ENCODE measurements at places on chromosomes 5 and 9.

- DNase-seq: no peak
Observed at GRCh38 chr9:21853414-21853813, 51.0 kb downstream of the MTAP start.

- no peak for DNase-seq
Observed at GRCh38 chr5:20088361-20088760, 100.4 kb upstream of the CDH18 start.

DNA sequence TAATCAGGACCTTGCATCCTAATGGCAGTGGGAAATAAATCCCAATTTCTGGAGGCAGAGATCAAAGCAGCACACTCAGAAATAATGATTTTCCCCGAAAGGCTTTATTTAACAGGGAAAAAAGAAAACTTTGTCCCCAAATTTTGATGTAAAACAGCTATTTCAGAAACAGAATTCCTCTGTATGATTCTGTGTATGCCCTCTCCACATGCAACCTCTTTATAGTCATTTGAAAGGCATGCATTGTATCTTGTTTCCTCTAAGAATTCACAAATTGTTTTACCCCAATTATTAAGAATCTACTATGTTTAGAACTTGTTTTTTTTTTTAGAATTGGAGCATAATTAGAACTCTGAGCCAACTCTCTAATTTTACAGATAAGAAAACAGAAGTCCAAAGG lies 2.7 kb upstream of the PTAR1 start:
- no peak for DNase-seq

- no peak for DNase-seq
Observed at GRCh38 chr5:53350368-53350767, 130.1 kb upstream of the FST start.

GRCh38 chr9:7206221-7206758 lies 448.5 kb downstream of the KDM4C start:
- DNase-seq: no peak

DNA sequence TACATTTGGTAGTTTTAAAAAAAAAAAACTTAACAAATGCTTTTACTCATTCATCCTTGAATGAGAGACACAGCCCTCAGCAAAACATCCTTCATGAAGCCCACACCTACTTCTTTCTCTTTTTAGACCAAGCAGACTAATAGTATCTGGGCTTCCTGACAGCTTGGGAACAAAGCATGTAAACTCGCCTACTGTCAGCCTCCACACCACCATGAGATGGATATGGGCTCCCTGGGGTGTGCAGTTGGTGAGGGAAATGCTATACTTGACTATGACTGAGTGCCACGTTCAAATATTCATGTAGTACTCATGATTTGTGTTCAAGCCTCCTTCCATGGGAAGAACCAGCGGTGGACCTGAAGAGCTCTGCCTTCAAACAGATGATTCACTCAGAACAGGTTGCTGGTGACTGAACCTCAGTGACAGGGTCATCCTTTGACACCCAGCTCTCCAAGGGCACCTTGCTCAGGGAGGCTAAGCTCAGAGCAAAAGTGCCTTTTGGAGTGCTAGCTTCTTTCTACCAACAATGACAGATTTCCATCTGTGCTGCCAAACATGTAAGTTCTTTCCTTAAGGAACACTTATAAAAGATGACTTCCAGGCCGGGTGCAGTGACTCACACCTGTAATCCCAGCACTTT lies 36.8 kb downstream of the SLC22A5 start:
- DNase-seq: no peak

- no peak for DNase-seq
Observed at GRCh38 chr9:90544488-90544887, 98.1 kb downstream of the DIRAS2 start.

- DNase-seq: no peak
Observed at GRCh38 chr5:1874771-1875220, 7.9 kb downstream of the IRX4 start.

DNA sequence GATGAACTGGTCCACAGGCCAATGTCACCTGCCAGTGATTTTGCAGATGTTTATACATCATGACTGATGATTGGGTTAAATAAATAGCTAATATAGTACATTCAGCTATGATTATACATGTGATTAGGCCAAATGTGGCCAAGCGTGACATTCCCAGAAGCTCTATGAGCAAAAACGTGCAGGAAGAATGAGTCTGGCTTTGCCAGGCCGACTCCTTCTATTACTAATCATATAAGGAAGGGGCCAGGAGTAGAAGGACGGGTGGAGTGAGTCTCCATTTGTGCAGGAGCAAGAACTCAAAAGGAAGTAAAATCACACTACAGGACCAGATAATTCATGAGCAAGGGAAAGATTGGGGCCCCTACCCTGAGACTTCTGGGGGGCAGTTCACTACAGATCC lies 178.2 kb downstream of the ROR2 start:
- no peak for DNase-seq

DNA sequence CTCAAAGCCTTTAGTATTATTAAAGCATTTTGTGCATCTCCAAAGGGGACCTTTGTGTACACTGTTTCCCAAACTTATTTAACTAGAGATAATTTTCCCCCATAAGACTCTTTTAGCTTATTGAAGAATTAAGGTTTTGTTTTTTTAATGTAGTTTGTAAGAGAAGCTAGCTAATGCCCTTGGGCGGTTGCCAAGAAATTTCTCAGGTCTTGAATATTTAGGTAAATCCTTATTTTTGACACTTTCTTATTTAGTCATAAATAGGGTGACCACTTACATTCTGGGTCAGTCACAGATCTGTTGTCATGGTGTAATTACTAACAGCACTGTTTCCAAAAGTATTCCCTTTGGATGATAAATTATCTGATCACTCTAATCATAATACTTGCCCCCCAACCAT lies 27.2 kb downstream of the TNFAIP8 start:
- no peak for DNase-seq

GRCh38 chr5:116514421-116514970 lies 60.1 kb downstream of the SEMA6A start:
- DNase-seq: no peak

DNA sequence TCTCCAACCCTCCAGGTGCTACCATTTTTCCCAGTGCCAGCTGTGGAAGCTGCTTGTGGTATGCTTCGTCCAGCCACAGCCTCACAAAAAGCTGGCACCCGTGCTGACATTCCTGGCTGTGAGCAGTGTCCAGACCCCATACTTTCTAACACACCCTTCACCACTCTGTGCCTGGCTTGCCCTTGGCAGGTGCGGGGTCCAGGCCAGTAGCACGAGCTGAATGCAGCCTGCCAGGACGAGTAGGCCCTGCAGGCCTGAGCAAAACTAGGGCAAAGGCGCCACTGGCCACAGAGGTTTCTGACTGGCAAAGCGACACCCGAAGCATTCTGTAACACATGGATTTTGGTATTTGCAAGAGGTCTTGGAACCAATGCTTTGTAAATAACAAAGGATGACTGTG lies 26.0 kb upstream of the GHR start:
- no peak for DNase-seq

DNA sequence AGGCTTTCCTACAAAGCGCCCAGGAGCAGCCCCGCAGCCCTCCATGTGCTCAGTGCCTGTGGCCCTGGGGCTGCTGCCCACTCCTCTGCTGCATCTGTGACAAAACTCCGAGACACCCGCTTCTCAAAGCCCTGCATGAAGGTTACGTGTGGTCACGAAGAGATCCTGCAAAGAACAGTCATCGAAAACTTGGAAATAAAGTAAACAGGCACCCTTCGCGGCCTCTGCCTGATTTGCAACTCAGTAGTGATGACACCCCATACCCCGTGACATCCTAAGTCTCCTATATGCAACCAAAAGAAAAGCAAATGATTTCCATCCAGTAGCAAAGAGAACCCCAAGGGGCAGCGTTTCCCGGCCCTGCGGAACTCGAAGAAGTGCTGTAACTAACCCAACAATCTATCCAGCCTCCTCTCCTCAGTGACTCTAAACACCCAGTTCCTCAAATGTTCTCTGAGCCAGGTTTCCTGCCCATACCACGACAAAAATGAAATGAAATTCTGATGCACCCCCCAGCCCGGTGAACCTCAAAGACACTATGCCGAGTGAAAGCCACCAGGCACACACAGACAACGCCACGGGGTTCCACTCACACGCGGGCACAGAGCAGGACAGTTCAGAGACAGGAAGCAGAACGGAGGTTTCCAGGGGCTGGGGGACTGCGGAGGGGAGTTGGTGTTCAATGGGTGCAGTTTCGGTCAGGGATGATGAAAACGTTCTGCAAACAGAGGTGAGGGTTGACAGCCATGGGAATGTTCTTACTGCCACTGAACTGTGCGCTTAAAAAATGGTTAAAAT lies 19.0 kb downstream of the NACC2 start:
- DNase-seq: no peak

- no peak for DNase-seq
Observed at GRCh38 chr5:107263387-107264018, 407.2 kb downstream of the EFNA5 start.

DNA sequence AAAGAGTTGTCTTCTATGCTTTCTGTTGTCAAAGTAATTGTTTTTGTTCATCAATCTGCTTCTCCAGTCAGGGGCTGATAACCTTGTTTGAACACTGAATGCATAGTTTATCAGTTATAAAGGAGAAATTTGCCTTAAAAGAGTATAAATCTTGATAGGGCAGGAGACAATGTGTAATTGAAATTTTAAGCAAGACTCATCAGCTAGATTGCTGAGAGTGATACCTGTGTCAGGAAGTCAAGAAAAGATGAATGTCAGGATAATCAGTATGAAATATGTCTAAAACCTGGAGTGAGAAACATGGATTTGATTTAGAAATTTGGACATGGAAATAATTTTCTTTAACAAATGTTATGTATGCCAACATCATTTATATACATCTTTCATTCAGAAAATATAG lies 1258.1 kb downstream of the EFNA5 start:
- DNase-seq: no peak

- no peak for DNase-seq
Observed at GRCh38 chr5:305459-305858, 16.1 kb upstream of the AHRR start.

DNA sequence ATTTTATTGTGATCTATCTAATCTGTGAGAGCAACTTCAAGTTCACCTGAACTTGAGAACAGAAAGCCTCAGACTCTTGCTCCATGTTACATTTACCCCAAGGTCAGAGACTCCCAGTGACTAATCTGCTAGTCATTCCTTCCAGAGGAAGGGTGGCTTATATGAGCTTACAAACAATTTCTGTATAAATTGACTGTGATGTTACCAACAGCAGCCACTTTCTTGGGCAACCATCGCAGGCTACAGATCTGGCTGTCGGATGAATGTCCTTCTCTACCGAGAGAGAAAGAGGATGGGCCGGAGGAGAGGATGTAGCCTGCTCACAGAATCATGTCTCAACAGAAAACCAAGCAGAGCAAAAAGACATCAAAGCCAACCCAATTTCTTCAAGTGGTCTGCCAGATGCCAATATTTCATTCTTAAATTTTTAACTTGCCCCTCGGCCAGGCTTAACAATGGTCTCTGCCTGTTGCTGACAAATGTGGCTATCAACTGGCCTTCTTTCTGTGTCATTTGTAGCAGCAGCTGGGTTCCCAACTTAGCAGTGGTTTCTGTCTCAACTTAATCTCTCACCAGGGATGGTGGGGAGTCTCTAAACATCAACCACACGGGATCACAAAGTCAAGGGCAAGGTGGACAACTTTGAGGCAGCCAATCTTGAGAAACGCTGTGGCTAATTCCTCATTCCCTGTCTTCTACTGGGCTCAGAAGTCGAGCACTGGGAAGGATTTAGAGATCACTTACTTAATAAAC lies 81.3 kb downstream of the RAPGEF1 start:
- DNase-seq: no peak

DNA sequence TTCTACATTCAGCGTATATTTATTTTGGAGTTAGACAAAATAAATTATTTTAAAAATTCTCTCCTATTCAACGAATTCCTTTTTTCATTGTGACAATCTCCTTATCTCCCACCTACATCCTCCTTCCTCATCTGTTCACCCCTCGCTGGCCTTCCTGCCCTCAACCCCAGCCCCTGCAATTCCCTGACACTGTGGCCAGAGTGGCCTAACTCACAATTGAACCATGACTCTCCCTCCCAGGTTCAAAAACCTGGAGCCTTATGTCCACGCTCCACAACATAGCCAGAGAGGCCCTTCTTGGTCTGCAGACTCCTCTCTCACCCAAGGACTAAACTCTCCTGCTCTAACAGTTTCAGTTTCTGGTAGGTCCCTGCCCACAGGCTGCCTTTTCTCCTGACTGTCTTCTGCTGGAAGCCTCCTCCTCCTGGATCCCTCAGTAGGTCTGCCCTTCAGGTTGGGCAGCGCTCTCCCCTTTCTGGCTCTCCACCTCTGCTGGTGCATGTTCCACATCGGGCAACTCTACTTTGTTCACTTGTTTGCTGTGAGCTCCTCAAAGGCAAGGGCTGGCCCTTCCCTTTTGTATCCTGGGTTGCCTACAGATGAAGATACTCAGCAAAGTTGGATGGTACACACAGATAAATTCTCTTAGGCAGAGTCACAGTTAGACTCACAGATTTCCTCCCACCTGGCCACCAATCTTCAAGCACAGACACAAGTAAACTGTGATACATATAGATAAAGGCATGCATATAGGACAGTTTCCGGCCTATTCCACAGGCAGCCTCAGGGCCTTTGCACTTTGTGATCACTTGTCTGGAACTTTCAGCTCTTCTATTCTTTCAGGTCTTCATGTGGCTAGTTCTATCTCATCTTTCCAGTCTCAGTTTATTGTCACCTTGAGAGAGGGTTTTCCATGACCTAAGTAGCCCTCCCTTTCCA lies 19.8 kb upstream of the MYORG start:
- no peak for DNase-seq

DNA sequence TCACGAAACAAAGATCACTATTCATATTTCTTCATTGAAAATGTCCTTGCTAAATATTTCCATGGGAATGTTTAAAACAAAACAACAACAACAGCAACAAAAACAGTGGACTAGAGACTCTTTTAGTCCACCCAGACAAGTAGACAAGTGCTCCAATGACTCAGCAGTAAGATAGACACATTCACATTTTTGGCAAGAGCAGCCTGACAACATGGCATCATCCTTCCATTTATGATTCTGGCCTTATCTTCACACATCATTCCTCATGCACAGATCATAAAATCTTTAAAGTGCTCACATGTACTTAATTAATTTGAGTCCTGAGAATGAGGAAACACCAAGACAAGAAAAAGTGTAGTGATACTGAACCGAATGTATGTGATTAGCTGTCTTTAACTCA lies 132.6 kb upstream of the PDE4D start:
- no peak for DNase-seq

GRCh38 chr9:3292311-3292710 lies 233.5 kb downstream of the RFX3 start:
- DNase-seq: no peak

GRCh38 chr9:129027685-129028191 lies 393 bp downstream of the SH3GLB2 start:
- DNase-seq: peak; percentile 80

DNA sequence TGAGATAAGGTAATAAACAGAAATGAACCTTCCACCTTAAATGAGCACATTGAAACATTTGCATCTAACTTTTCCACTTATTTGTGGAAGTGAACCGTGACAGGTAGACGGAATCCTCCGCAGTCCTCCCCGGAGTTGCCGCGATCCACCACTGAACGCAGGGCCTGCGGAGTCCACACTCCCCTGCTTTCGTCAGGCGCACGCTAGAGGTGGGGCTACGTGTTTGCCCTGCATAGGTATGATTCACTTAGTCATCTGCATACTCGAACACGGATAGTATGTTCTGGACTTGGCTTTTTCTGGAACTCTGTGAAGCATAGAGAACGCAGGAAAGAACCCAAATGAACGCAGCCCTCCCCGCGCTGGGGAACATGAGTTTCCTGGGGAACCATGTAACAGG lies 272.8 kb upstream of the IRX4 start:
- no peak for DNase-seq

GRCh38 chr5:175464074-175464941 lies 14.1 kb upstream of the SFXN1 start:
- peak; percentile 75 for DNase-seq

All from COR-L47 (cell line).